ENCODE measurements at places on chromosomes 3 and 15.

- DNase-seq: no peak
Measured at GRCh38 chr3:14467814-14468620, 65.6 kb downstream of the SLC6A6 start.

- DNase-seq: no peak
Measured at GRCh38 chr3:189267981-189268613, 96.3 kb downstream of the TPRG1 start.

DNA sequence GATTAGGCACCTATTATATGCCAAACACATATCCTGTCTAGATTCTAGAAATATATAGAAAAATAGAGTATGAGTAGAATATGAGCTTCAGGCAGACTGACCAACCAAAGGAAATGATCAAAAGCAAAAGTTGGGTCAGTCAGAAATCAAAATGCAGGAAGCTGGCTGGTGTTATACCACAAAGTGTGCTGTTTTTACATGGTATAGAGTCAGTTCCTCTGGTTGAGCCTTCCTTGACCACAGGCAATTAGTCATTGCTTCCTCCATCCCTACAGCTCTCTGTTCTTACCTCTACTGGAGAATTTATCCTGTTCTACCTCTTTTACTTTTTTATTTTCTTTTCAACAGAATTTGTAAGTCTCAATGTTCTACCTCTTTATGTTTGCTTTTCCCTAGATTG, 149.8 kb downstream of the TMCO5A start:
- DNase-seq: no peak

DNA sequence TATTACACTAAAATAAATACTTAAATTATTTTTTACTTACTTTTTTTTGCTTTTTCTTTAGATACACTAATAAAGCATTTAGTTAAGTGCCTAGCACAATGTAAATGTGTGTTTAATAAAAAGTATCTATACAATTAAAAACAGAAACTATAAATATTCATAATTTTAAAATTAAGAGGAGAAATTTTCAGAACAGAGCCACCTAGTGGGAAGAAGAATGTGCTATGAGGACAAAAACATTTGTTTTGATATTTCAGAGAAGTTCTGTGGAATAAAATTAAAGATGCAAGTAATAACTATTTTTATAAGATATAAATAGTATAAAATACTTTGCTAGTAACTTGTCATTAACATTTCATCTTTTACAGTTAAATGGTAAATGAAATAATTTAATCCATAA, 33.6 kb upstream of the PLSCR5 start:
- DNase-seq: no peak

- no peak for DNase-seq
Measured at GRCh38 chr3:1616744-1617143, 481.9 kb upstream of the CNTN4 start.

GRCh38 chr3:133821767-133822638, 16.4 kb downstream of the SRPRB start:
- no peak for DNase-seq

GRCh38 chr15:90143166-90143655, 40.9 kb upstream of the IDH2 start:
- peak; percentile 13 for DNase-seq

DNA sequence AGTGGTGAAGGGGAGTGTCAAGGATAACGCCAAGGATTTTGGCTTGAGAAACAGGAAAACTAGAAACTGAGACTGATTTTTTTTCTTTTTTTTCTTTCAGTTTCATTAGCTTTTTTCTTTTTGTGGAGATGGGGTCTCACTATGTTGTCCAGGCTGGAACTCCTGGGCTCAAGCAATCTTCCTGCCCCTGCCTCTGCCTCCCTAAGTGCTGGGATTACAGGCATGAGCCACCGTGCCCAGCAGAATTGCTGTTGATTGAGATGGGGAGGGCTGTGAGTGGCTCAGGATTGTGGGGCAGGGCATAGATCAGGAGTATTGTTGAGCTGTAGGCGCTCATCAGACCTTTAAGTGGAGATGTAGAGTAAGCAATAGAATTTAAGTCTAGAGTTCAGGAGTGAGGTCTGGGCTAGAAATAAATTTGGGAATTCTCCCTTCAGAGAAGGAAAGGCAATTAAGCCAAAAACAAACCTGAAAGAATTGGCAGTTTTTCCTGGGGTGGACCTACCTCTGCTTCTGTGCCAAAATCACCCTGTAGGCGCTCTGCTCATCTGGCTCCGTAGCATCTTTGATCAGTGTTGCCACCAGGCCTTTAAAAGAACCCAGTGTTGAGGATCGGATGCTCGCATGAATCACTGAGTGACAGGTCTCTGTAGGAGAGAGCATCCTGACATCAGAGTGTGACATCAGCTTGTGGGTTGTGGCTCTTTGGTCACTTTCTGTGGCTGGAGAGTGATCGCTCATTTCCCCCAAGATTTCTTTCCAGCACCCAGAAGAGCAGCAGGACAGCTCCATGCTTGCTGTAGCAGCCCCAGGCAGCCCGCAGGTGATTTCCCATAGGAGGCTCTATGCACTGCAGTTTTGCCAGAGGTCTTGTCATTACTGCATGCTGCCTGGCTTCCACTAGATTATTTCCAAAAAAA, 15.8 kb downstream of the ABHD17C start:
- no peak for DNase-seq

GRCh38 chr15:90266485-90266884, 1.0 kb downstream of the NGRN start:
- no peak for DNase-seq

- DNase-seq: no peak
Measured at GRCh38 chr3:63896332-63897030, 15.7 kb downstream of the SCAANT1 start.

DNA sequence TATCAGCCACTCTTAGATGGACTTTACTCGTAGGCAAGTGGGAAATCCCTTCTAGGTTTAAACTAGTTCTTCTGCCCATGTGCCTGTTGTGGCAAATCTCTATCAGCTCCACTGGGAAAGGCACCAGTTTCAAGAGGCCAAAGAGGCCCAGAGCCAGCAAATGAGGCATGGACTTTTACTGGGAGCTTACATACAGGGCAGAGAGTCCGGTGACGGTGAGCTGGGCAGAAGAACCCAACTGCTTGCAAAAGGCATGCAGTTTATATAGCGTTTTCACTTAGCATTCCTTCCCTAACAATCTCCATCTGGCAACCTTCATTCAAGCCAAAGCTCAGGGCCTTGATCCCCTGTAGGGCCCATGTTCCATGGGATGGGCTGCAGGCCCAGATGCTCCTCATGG, 93.0 kb upstream of the C3orf80 start:
- no peak for DNase-seq

- DNase-seq: peak; percentile 63
Measured at GRCh38 chr3:127157171-127157828, 35.6 kb upstream of the PRR23E start.

GRCh38 chr3:82736696-82737277, 975.3 kb upstream of the GBE1 start:
- DNase-seq: no peak

DNA sequence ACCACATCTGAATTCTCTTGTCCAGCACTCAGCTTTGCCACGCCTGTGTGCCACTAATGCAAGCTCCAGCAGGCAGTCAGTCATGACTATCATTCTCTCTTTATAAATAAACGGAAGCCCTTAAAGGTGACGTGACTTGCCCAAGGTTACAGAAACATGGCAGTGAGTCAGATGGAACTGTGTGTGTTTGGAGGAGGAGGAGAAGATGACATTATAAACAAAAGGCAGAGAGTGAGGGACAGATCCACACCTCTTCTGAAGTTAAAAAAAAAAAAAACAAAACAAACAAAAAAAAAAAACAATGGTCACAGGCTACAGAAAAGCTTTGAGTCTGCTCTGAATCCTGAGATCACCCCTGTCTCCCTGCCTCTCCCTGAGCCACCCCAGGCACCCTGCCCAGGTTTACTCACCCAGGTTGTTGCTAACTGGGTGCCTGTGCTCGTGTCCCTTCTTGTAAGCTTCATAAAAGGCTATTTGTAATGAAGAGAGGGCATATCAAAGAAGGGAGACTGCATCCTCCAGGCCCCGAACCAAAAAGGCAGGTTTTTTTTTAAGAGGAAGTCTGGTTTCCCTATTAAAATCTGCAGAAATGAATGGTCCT, 119.7 kb upstream of the PHLDB2 start:
- no peak for DNase-seq

DNA sequence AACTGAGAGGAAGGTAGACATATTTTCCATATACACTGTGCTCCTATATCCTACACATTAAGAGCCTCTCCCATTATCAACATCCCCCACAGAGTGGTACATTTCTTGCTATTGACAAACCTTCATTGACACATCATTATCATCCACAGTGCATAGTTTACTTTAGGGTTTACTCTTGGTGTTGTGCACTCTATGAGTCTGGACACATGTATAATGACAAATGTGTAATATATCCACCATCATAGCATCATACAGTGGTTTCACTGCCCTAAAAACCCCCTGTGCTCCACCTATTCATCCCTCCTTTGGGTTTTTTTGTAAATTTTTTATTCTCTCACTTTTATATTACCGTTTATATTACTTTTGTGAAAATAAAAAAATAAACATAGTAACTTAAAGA, 22.2 kb upstream of the CLDN18 start:
- DNase-seq: no peak

DNA sequence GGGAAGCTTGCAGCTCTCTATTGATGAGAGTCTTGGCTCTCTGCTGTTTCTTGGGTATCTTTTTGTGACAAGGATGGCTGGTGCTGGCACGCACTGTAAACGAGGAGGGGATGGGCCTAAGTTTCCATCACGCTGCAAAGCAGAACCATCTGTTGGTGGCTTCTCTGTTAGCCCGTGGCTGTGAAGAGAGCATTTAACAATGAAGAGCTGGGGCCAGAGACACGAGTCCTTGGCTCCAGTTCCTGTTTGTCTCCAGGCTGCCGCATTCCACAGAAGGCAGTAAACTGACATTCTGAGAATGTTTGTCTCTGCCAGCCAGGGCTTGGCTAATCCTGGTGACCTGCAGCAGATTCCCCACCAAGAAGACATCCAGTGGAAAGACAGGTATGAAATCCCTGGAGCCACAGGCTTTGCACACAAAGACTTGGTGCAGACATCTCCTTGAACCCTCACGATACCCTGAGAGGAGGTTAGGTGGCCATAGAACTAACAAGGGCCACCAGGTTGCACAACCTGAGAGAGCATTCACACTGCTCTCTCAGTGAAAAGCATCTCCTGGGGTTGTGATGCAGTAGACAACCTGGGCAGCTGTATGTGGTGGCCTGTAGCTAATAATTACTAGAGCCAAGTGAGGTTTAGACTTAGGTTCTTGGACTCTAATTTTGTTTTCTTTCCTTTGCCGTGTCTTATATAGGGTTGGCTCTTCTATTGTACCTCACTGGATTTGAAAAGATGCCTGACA, 130.9 kb downstream of the ASB7 start:
- DNase-seq: no peak

DNA sequence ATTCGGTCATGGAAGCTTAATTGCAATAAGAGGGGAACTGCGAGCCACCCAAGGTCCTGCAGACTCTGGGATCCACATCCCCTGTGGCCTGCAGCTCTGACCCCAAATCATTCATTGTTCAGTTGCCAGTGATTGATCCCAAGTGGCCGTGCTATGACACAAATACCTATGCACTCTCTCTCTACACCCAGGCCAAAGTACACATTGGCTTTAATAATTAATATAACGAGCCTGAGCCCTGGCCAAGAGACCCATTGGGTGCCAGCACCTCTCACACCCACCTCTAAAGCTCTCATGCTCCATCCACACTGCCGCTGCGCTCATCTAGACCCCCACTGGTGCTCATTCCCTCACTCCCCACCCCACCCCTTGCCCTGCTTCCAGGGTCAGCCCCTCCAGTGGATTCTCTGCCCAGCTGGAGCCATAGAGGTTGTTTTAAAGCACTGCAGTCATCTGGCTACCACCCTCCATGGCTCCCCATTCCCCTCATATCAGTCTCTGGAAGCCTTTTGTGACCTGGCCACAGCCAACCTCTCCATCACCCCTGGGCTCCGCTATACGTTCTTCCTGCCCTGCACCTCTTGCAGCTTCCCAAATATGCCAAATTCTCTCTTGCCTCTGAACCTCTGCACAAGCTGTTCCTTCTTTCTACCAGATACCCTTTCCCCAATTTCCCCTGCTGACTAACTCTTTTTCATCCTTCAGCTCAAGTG, 37.7 kb upstream of the SLC6A6 start:
- no peak for DNase-seq

GRCh38 chr3:183868796-183869195, 15.9 kb downstream of the PARL start:
- DNase-seq: no peak

GRCh38 chr3:128313071-128313725, 153.5 kb downstream of the DNAJB8 start:
- DNase-seq: no peak

GRCh38 chr15:62783303-62783957, 259.1 kb upstream of the TPM1 start:
- DNase-seq: no peak

GRCh38 chr3:81650187-81650586, 111.3 kb downstream of the GBE1 start:
- no peak for DNase-seq

GRCh38 chr3:148884261-148884660, 19.2 kb downstream of the CPA3 start:
- no peak for DNase-seq

DNA sequence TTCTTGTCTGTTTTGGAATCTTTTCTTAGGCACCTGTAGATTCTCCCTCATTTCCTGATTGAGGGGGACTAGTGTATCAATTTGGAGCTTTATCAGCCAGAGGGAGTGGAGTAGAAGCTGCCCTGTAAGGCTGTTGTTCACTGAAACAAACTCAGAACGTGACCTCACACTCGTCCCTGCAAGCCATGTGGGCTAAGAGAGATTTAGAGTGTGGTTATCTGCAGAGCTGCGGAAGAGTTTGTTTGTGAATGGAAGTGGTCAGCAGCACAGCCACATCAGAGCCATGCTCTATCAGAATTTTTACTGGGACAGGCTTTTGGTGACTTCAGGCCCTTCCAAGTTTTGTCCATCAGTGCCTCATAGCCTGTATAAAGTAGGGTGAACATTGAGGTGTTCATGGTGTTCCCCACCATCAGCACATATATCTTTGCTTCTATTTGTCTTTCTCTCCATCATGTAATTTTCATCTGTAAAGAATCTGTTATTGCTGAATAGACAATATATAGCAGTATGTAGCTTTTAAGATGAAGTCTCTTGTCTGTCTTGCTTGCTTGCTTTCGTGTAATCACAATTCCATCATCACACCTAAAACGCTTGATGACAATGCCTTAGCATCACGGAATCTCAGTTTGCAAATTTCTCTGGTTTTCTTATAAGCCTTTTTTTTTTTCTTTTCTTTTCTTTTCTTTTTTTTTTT, 37.0 kb downstream of the LARS2 start:
- DNase-seq: no peak

GRCh38 chr15:89912674-89913396, at the start of gene ARPIN:
ARPIN (minus strand) TSS chr15:89912952; CDS start chr15:89912835, 117 bp downstream.
- no peak for DNase-seq

DNA sequence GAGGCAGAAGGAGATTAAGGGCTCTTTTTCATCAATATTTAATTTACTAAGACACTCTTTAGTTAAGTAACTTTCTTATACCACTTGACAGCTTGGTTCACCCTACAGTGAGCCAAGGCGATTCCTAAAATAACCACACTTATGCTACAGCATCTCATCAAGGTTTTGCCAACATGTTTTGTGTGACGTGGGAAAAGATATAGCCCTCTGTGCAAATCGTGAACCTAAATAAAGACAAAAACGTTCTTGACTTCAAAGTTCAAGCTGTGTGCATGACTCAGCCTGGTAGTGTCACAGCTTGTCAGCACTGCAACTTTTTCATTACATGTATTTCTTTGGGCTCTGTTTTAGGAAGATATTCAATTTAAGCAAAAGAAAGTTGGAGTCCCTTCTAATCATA, 297.0 kb upstream of the EPHA3 start:
- DNase-seq: no peak

GRCh38 chr15:50880651-50881114, 27.8 kb upstream of the AP4E1 start:
- no peak for DNase-seq

- no peak for DNase-seq
Measured at GRCh38 chr3:69008980-69009379, 4.5 kb downstream of the EOGT start.
